T-cell (primary cell): ENCODE measurements at places on chromosomes 1 and 21.

- DNase-seq, result no peak
Observed at GRCh38 chr1:15257309-15257708, 10.3 kb downstream of the FHAD1 start.

- peak; percentile 72 for DNase-seq
Observed at GRCh38 chr1:211323156-211324063, 3.2 kb upstream of the TRAF5 start.

DNA sequence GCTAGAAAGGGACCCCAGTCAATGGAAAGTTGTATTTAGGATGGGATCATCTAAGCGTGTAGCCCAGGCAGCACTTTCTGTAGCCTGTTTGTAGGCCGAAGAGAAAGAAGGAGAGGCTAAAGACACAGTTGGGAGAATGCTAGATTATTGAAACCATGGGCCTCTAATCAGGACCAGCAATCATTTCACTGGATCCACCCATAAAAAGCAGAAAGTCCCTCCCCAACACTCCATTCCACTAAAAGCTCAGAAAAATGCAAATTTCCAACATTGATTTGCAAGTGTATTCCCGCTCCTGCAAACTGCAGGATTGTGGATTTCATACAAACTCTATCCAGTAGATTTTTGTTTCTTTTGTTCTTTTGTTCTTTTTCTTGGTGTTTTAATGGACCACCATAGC lies 51.2 kb upstream of the FMOD start:
- DNase-seq, result no peak

- no peak for DNase-seq
Observed at GRCh38 chr21:38489729-38490128, 8.5 kb downstream of the ERG start.

DNA sequence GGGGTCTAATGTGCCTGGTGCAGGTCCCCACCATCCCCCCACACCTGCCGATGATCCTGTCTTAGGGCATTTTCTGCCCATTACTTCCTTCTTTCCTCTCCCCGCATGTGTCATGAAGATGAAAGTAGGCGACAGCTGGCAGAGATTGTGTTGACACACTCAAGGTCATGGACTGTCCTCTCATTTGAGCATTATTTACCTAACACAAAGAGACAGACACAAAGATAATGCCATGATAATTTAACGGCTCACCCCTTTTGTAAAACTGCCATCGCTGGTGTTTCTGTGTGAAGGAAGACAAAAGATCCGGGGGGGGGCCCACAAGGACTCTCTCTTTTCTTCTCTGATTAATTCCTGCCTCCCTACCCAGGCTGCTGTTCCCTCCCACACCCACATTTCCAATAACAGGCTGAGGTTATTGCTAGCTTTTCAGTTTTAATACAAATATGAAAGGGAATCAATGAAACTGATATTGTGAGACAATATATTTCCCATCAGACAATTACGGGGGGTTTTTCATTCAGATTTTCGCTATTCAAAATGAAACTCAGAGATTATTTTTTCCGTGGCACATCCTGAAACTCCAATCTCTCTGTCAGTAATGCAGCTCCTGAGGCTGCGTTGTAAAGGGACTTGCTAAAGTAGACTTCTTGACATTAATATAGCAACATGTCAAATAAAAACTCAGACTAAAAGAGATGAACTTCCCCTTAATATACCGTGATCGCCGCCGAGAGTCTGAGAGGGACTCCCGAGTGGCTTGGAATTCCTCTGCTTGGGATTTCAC lies 561.1 kb downstream of the NPHP4 start:
- no peak for DNase-seq

DNA sequence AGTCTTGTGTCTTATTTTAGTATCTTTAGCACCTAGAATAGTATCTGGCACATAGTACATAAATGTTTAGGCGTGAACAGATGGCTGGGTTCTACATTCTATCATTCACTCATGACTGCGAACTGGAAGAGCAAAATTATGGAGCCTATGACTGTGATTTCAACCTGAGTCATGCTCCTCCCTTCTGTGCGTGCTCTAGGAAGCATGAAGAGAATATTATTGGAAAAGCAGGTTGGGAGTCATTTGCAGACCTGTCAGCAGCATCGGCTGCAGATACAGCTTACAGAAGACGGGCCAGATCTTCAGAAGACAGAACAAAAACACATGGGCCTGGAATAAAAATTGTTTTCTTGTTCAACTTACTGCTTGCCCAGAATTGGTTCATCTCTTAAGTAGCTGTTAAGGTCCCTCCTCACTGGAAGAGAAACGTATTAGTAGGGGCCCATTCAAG lies 344.0 kb upstream of the USP24 start:
- DNase-seq, result no peak
